ENCODE measurements at places on chromosomes 12 and 14.

DNA sequence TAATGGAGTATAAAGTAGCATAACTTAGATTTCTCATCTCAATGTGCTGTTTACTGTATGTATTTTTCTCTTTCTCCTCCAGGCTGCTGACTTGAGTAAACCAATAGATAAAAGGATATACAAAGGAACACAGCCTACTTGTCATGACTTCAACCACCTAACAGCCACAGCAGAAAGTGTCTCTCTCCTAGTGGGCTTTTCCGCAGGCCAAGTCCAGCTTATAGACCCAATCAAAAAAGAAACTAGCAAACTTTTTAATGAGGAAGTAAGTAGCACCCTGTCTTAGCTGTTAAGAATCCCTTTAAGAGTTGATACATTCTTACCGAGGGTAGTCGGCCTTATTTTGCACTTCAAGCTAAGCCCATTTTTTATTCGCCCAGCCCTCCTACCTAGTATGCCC, 55.2 kb downstream of the WDR20 start:
- DNase-seq: no peak

DNA sequence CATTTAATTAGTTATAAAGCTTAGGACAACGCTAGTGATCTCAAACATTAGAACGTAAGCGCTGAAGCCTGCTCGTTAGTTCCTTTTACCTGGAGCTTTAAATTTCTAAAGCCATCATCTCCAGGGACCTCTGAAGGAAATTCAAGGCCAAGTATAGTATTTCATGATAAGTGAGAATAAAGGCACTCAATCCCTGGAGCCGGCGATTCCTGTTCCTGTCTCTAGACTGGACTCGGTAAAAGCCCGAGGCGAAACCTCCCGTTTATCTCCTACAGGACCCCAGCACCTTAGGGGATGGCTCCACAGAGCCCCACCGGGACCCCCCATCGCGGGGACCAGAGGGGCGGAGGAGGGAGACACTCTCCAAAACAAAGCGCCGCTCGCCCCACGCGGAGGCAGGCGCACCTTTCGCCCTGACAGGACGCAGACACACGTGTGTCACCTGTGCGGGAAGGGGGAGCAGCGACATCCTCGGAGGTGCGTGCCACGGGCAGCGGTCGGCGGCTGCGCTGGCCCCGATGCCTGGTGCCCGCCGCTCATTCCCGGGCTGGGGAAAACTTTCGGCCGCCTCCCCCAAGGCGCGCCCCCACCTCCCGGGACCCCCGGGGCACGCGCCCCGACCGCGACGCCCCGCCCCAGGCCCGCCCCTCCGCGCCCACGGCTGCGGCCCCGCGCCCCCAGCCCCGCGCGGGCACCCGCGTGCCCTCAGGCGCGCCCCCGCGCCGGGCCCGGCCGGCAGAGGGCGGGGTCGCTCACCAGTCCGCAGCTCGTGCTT, 678 bp downstream of the RPS6KA5 start:
- peak; percentile 64 for DNase-seq

- DNase-seq: no peak
Measured at GRCh38 chr14:103696070-103696402, 19.2 kb downstream of the XRCC3 start.

DNA sequence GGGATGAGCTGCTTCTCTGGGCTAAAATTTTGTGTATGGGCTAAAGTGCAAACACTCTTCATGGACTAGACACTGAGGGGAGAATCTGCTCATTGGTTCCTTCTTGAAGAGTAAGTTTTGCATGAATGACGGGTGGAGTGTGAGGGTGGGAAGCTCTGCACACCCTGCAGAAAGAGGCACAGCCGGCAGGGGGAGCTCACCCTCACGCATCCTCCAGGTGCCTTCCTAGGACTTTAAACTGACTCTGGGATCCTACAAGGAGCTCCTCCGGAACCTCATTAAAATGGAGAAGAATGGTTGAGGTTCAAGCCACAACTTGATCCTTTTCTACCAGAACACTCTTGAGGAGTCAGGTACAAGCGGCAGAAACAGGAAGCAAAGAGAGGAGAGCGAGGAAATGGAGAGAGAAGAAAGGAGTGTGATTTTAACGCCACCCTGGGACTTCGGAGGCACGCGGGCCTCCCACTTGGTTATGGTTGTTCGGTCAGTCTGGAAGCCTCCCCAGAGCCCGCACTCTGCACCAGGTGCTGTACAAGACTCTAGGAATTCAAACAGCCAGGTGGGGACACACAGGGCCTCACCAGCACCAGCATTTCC, 87.5 kb downstream of the SETD3 start:
- DNase-seq: no peak

DNA sequence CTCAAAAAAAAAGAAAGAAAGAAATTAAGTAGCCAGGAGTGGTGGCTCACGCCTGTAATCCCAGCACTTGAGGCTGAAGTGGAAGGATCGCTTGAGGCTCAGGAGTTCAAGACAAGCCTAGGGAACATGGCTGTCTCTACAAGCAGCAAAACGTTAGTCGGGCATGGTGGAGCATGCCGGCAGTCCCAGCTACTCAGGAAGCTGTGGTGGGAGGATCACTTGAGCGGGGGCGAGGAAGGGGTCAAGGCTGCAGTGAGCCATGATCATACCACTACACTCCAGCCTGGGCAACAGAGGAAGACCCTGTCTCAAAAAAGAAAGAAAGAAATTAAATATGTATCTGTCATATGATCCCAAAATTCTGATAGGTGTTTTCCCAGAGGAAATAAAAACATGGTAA, 5.3 kb downstream of the RAD52 start:
- no peak for DNase-seq

DNA sequence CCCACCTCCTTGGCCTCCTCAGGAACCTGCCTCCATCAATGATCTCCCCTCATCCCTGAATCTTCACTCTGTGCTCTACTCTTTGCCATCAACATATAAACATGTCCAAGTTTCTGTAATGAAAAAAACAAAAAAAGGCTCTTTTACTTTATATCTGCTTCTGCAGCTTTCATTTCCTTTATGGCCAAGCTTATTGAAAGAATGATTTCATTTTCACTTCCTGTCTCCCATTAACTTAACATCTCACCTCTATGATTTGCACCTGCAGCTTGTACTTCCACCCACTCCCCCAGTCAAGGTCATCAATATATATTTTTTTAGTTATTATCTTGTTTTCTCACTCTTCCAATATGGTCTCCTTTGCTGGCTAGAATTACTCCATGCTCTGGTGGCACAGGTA, 15.6 kb upstream of the RNU6-7 start:
- no peak for DNase-seq

- no peak for DNase-seq
Measured at GRCh38 chr14:104592785-104593184, 11.8 kb downstream of the TMEM179 start.

- DNase-seq: no peak
Measured at GRCh38 chr14:99350751-99351150, 78.8 kb upstream of the BCL11B start.
